Renal cortex interstitium (tissue), 15 donors: ENCODE measurements at places on chromosomes 7 and 10. TPM values are rescaled to one million over a fixed set of nuclear protein-coding genes. Genes with fewer than 3 reads are reported as not detected.

DNA sequence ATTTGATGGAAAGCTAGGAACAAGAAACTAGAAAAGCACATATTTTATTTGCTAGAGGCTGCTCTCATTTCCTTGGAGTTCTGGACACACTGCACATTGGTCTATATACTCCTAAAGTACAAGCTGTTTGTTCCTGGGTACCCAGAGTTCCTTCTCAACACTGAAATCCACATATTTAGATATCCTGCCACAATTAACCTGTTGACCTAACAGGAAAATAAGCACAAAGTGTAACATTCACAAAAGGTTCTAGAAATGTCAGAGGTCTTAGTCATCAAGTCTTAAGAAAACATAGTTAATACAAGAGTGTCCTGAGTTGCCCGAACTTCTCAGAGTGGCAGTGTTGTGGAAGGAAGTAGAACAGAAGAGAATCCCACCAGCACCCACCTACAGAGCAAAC, 115.6 kb downstream of the ELMO1 start:
- no peak for DNase-seq

- DNase-seq, result no peak
These were observed 59.7 kb downstream of the ELFN1 start for GRCh38 chr7:1729773-1730172.

DNA sequence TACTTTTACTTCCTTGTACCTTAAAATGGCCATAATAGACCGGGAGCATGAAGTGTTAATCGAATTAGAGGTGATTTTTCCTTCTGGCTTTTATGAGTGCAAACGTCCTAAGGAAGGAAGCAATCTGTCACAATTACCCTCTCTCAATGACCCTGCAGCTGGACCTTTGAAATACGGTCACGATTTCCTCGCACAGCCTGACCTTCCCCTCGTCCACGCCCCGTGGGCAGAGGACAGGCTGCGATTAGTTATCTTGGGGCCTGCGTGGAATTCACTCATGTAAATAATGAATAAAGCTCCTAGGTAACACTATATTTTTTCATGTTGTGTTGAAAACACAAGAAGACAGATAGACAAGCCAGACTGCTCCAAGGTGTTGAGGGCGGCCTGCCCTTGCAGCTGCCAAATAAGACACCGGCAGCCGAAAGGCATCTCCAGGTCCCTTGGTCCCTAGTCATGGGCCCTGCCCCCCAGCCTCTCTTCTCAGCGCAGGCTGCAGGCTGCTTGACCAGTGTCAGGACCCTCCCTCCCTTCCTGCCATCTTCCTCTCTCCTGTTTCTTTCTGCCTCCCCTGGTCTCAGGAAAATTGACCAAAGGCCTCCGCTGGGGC, 199.9 kb downstream of the TCERG1L start:
- no peak for DNase-seq

- DNase-seq, result no peak
These were observed 2.6 kb upstream of the CAMK2G start for GRCh38 chr10:73876971-73877370.

Gene AGR3
- polyA plus RNA-seq, result 2.5 TPM

Gene CTNNA3
- 2.9 TPM for polyA plus RNA-seq

GRCh38 chr10:117619223-117619622, 76.7 kb downstream of the EMX2 start:
- DNase-seq, result no peak
